ENCODE measurements at places on chromosomes 13 and 19.

DNA sequence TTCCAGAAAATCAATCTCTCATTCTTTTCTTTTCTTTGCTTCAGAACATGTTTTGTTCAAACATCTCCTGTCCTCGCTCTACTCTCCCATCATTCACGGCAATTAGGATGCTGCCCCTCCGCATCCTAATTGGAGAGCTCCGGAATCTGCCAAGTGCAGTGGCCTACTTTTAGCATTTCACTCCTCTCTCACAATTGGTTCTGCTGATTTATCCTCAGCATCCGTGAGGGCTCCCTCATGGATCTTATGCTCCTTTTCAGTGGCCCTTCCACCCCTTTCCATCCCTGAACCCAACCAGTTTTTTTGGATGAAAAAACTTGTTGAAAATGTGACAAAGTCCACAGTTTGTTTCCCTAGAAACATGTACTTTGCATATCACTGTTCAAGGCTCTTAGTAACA, 22.4 kb downstream of the AMER2 start:
- DNase-seq, result no peak

- DNase-seq, result no peak
Observed at GRCh38 chr19:55451965-55452748, 9.1 kb upstream of the SHISA7 start.

DNA sequence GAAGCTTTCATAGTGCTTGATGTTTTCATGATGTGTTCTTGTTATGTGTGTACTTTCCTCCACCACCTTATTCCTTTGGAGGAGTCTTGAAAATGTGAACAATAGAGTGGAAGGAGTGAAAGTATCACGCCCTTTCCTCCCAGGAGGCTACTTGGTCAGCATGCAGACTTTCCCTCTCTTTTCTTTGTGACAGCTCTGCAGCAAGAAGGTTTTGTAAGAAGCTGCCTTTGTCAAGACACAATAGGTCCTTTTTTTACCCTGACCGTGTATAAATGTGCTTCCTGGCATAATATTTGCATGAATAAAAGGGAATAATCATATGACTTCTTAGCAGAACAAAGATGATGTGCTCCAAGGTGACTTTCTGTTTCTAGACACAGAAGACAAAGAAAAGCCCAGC, 882.6 kb upstream of the SLITRK5 start:
- DNase-seq, result no peak

DNA sequence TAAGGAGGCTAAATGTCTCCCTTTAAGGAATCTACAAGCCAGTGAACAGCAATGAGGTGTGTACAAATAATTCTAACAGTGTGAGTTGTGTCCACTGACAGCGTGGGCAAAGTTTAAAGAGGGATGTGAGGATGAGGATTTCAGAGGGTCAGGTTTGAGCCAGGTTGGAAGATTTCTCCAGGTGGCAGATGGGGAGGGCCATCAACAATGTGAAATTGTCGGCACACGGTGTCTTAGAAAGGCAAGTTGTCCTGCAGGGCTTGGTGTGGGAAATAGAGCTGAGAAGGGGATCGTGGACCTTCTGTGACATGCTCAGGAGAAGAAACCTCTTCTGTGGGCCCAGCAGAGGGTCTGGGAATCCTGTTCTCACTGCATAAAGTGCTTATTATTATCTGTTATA, 52.1 kb downstream of the ATP8A2 start:
- DNase-seq, result no peak

- no peak for DNase-seq
Observed at GRCh38 chr13:45138282-45138681, 18.0 kb downstream of the GTF2F2 start.

GRCh38 chr13:59671881-59672280, 491.8 kb downstream of the DIAPH3 start:
- no peak for DNase-seq

DNA sequence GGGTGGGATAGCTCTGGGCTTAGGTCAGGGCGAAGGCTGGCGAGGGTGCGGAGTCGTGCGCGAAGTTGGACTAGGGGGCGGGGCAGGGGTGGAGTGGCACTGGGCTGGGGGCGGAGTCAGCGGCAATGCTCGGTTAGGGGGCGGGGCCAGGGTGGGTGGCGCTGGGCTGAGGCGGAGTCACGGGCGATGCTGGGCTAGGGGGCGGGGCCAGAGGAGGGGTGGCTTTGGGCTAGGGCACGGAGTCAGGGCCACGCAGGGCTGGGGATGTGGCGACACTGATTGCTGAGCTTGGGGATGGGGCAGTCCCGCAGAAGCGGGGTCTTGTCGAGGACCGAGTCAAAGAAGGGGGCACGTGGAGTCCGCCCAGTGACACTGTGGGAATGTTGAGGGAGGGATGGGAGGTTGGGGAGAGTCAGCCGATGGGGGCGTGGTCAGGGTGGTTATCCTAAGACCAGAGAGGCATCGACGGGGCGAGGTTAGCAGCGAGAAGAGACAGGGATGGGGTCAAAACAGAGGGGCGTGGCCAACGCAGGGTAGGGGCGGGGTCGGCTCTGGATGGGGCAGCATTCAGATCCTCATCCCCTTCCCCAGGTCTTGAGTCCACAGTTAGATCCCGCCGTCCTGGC, 8.7 kb downstream of the HOMER3 start:
- peak; percentile 93 for DNase-seq

DNA sequence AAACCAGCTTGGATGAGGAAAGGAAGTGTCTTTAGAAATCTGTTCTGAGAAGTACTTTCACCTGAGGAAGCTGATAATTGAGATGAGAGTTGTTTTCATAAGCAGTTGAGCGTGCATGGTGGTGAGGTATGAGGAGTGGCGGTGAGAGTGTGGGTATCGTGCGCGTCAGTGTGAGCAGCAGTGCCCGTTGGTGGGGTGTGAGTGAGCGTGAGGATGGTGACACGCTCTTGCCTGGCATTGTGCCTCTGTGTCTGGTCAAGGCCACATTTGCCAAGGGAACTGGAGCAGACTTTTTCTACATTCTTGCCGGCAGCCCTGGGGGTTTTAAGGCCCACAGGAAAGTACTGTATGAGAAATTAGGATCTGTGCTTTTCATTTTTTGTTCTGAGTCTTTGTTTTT, 36.5 kb upstream of the TEX29 start:
- no peak for DNase-seq
